ENCODE measurements at places on chromosomes 12 and 14. TPM values are rescaled to one million over a fixed set of nuclear protein-coding genes. Genes with fewer than 3 reads are reported as not detected.
A peak's percentile ranks its signal among the peaks of the same experiment; 100 is the strongest.

Gene NELL2
- total RNA-seq: 0.21 TPM

Gene NRL
- total RNA-seq: 2.5 TPM

Gene LBHD2
- total RNA-seq: not detected

Gene PRH1
- total RNA-seq: 8.8 TPM

Gene THAP2
- 0.95 TPM for total RNA-seq

Gene PHC1
- total RNA-seq: 25.1 TPM

Gene CLEC2A
- total RNA-seq: not detected

Gene KRT78
- total RNA-seq: not detected

Gene MON2
- total RNA-seq: 20.0 TPM

Gene TMEM132C
- not detected for total RNA-seq

Gene PLCZ1
- total RNA-seq: not detected

DNA sequence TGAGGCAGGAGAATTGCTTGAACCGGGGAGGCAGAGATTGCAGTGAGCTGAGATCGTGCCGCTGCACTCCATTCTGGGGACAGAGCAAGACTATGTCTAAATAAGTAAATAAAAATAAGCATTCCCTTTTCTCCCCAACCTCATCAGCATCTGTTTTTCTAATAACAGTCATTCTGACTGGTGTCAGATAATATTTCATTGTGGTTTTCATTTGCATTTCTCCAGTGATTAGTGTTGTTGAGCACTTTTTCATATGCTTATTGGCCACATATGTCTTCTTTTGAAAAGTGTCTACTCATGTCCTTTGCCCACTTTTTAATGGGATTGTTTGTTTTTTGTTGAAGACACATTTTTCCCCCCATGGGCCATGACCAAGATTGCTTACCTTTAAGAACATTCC lies 243.2 kb downstream of the ADAMTS20 start:
- no peak for DNase-seq

- DNase-seq: no peak
Observed at GRCh38 chr12:68119724-68120211, 39.8 kb downstream of the IFNG start.

DNA sequence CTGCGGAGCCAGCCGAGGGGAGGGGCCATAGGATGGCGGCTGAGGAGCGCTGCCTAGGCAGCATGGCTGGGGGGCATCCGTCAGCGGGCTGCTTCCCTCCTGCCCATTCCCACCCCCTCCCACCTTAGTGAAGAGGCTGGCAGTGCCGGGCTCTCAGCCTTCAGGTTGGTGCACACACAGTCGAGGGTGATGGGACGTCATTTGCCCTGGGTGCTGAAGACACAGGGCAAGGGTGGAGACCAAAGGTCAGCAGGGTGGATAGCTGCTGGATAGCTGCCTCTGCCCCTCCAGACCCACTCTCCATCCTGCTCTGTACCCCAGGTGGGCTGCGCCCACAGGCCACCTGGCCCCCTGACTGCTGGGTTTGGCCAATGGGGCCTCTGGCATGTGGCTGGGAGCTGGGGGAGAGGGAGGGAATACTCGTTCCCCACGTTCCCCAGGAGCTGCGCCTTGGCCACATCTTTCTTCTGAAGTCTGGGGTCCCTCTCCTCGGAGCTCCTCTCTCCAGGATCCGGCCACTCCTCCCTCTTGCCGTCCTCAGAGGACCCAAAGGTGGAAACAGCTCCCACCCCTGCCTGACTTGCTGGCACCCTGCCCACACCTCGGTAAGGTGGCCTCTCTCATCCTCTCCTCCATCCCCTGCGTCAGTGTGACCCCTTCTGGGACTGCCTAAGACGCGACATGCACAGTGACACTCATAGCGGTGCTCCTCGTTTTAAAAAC lies 11.2 kb upstream of the CDC42BPB start:
- DNase-seq: no peak

GRCh38 chr12:132746613-132747012 lies 15.0 kb downstream of the ANKLE2 start:
- no peak for DNase-seq

GRCh38 chr12:132605892-132606291 lies 4.5 kb downstream of the LRCOL1 start:
- no peak for DNase-seq

DNA sequence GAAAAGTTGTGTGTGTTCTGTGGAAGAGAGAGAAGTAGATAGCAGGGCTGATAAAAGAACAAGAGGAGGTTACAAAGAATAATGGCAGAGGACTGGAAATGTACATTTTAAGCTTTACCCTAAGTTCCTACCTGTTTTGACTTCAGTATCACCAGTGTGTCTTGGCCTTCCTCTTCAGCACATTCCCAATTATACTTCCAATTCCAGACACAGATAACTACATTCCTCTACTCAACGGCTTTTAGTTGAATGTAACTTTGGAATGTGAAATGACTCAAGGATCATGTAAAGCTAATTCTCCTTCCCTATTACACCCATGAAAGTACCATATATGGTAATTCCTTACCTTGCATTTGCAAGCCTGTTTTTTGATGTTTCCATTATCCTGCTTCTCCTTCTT lies 5.0 kb downstream of the MGST1 start:
- no peak for DNase-seq

GRCh38 chr12:114274131-114274530 lies 131.8 kb downstream of the TBX5 start:
- no peak for DNase-seq

DNA sequence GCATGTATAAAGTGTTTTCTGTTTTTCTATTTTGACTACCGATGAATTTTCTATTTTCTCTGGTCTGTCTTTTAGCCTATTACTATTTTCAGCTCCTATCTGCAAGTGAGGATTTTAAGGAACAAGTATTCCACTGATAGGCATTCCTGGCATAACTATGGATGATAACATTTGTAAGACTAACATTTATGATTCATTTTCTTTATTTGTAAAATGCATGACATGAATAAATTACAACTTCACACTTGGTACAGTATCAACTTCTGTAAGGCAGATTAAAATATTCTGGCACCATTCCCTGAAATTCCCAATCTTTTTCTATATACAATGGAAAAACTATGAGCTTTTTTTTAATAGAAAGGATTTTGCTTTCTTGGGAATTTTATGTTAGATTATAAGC lies 121.0 kb upstream of the GARIN2 start:
- no peak for DNase-seq

DNA sequence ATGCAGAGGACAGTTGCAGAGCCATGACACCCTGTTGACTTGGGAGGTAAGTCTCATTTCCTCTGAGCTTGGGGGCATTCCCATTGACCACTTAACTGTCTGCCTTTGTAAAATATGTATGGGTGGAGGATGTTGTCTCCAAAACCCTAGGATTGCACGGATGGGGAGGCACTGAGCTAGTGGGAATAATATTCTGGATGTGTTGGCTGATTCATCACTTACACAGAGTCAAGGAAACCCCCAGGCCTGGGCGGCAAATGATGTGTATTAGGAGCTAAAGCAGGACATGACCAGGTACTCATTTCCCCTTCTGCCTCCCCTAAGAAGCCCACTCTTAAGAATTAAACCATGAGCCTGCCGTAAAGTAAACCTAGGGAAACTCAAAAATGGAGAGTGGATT lies 319.4 kb downstream of the VRK1 start:
- DNase-seq: no peak

GRCh38 chr12:119911182-119911581 lies 34.1 kb upstream of the CIT start:
- DNase-seq: no peak

DNA sequence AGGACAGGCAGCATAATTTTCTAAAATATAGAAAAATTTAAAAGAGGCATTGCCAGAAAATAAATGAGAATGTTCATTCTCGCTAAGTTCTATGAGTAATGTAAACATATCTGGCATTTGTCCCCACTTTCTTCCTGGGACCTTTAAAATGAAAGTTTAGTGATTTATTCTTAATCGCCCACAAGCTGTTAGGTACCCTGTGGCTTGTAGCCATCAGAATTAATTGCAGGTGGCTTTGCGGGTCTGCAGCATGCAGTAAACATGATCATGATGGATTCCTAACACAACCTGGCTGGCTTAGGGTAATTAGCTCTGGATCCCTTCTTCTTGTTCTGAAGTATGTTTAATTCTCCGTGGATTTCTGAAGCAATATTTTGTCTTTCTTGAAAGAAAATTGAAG lies 103.5 kb upstream of the FRMD6 start:
- DNase-seq: no peak

DNA sequence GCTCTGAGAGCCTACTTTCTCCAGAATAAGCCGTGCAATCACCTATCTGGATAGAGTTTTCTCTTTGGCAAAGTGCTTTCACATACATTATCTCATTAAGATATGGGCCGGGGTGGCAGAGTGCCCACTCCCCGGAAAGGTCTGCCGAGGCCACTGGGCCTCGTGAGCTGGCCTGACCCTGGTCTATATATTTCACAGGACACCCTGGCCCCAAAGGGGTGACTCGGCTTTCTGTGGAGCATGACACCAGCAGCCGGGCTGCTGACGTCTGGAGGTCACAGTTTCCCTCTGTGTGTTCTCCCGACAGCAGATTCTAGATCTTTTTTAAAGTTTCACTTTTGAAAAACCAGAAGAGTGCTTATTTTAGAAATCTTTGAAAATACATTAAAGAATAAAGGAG lies 27.9 kb upstream of the ATP2A2 start:
- DNase-seq: no peak

- no peak for DNase-seq
Observed at GRCh38 chr14:72256055-72256454, 323.8 kb downstream of the RGS6 start.

DNA sequence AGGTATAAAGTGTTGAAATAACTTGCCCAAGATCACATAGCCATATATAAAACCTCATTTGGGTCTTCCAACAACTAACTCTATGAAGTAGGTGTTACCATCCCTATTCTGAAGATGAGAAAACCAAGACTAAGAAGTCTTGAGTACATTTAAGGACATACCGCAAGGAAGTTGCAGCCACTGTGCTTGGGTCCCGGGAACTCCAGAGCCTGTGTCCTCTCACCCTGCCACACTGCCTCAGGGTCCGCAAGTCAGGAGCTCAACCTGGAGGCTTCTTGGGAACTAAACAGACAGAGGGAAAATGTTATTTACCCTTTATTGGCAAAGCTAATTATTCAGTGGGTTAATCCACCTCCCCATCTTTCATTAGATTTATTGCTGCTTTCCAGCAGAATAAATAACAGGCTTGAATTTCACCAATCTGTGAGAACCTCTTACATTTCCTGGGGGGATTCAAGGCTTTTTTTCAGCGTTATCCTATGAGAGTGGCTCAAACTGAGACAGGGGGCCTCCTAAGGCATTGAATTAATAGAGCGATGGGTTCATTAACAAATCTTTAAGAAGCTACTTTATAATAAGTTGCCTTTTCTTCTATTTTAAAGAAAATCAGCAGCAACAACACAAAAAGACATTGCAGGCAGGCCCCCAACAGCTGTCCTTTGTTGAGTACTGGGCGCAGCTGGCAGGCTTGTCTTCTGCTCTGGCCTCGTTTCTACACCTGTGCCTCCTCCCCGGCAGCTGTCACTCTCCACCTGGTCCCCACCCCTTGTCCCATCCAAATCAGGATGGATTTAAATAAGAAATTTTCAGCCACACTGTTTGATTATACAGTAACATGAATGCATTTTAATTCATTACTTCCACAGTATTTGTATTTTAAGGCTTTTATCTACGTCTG lies 25.3 kb downstream of the PHLDA1 start:
- no peak for DNase-seq

DNA sequence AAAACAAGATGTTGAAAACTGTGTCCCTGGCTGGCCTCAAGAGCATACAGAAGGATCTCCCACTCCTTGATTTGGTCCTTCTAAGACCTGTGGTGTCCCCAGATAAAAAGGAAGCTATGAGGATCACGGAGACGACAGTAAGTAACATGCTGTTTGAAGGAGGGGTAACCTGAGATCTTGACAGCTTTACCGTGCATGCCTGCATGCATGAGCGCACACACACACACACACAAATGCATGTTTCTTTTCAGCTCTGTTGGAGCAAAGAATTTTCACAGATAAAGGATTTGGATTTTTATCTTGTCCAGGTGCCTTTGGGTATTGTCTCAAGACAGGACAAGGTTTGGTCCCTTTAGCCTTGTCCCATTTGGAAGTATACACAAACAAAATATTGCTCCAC lies 411.6 kb upstream of the CCDC196 start:
- DNase-seq: no peak

DNA sequence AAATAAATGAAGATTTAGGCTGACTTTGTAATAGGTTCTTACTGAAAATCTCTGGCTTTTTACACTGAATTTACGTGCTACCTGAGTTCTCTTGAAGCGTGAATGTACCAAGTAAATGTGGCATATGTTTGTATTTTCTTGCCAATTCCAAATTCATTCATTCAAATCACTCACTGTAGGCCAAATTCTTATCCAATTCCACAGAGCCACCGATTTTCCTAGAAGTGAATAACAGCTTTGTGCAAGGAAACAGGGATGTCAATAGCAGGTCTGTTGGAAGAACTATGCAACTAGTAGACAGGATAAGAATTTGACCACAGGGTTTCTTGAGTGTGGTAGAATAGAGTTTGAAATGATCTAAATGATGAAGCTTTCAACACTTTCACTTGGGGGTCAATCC lies 86.8 kb downstream of the SOX5 start:
- DNase-seq: peak; percentile 96

DNA sequence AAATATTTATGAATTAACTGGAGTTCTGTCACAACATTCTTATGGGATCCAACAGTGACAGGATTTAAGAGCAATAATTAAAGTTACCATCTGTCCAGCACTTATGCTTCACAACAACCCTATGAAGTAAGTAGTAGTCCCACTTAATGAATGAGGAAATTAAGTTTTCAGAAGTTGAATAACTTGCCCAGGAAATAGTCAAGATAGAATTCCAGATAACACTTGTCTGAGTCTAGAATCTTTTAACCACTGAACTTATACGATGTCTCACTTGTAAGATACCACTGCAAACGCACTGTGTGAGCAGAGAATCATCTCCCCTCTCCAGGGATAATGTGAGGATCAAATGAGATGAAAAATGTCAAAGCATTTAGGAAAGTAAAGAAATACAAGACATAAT lies 3.3 kb upstream of the TTC9 start:
- DNase-seq: no peak

GRCh38 chr12:47909839-47910465 lies 5.2 kb upstream of the VDR start:
- DNase-seq: no peak

DNA sequence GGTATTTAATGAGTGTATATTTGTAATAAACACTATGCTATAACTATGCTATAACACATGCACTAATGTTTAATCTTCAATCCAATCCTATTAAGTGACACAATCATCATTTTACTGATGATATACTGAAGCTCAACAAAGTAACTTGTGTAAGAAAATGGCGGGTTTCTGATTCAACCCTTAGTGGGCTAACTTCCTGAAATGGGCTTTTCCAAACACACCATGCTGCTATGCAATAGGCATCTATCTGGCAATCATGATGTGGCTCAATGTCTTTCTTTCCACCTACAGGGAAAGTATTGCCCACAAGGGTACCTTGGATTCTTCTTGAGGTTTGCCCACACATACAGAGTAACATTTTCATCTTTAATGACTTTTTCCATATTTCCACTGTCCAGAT lies 48.3 kb downstream of the DNAI7 start:
- DNase-seq: no peak

GRCh38 chr14:86654558-86655184 lies 1124.7 kb downstream of the FLRT2 start:
- peak; percentile 75 for DNase-seq

GRCh38 chr12:109877504-109878246 lies 2.7 kb downstream of the GLTP start:
- no peak for DNase-seq

- no peak for DNase-seq
Observed at GRCh38 chr14:58108717-58109116, 43.3 kb downstream of the ARMH4 start.

- no peak for DNase-seq
Observed at GRCh38 chr14:31206536-31207286, 882 bp downstream of the HECTD1 start.
